ENCODE measurements at places on chromosomes 1 and 21.
A peak's percentile ranks its signal among the peaks of the same experiment; 100 is the strongest.

- no peaks in the 10 kb centered on the region for H3K36me3 ChIP-seq
- no peaks in the 10 kb centered on the region for H3K27me3 ChIP-seq
- no peak for DNase-seq
- no peak overlapping the region for H3K27ac ChIP-seq
- no peaks in the 10 kb centered on the region for H3K4me1 ChIP-seq
- no peak overlapping the region for H3K4me3 ChIP-seq
These were observed 447.9 kb downstream of the CAMTA1 start for GRCh38 chr1:7233237-7233540.

DNA sequence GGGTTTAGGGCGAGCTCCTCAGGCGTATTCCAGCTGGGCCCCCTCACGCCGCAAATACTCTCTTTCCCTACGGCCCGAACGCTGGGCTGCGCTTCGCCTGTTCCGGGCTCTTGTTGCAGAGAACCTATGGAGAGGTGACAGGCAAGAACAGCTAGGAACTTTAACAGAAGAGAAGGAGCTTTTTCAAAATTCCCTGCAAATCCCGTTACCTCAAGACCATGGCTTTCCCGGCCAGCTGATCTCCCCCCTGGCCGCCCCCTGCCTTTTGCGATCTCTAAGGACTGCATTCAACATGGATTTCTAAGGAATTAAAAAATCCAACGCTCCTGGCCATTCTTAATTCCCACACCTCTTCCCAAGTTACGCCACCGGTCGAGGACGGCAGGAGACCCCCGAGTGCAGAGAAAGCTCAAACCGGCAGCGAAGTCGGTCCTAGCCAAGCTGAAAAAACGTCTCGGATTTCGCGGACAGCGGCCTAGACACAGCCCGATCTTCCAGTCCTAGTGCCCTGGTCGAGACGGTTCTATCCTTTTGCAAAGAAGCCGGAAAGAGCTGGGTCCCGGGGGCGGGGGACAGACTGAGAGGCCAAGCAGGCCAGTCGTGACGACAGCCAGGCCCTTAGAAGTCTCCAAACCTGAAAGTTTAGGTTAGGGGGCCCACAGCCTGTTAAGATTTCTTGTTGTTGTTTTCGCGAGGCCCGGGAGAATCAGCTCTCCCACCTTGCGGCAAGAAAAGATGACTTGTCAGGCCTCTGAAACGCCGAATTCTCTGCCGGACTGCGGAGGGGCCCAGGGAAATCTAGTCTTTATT, 1.1 kb upstream of the TBX15 start:
- no peak for DNase-seq
- peaks cover 3% of the 10 kb centered on the region for H3K27me3 ChIP-seq
- no peaks in the 10 kb centered on the region for H3K36me3 ChIP-seq
- H3K4me1 ChIP-seq, result peaks cover 3% of the 10 kb centered on the region
- H3K27ac ChIP-seq, result no peak overlapping the region
- H3K4me3 ChIP-seq, result no peak overlapping the region

DNA sequence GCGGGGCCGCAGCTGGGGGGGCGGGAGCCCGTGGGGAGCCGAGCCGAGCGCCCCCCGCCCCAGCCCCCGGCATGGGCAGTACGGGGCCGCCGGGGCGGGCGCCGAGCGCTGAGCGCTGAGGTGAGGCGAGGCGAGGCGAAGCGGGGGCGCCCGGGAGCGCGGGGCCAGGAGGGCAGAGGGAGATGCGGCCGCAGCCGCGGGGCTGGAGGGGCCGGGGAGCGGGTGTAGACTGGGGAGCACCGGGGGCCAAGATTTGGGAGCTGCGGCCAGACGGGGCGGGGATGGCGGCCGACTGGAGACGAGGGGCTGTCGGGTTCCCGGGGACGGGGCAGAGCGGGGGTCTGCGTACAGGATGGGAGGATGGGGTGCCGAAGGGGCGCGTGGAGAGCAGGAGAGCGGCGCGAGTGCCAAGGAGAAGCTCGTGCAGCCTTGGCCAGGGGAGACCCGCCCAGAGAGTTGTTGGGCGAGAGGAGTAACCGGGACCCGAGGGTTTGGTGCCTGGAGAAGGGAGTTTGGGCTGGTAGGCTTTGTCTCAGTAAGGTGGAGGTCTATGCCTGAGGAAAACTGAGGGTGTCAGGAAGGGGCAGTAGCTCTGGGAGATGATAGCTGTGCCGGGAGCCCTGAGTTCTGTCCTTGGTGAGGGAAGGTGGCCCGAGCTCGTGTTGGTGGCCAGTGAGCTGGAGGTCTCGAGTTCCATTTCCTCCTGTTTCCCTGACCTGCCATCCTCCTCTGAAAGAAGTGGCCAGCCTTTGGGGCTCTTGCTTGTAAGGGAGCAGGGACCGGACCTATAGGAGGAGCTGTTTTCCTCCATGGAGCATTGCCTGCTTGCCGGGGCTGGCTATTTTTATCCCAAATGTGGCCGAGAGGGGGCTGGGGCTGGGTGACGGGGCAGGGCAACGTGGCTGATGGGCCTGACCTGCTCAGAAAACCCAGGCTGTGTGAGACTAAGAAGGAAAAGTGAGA, 539 bp downstream of the ATP8B2 start:
- H3K4me3 ChIP-seq, result peak overlapping the region; percentile 72
- peak; percentile 72 for DNase-seq
- H3K4me1 ChIP-seq, result peaks cover 17% of the 10 kb centered on the region
- H3K27me3 ChIP-seq, result no peaks in the 10 kb centered on the region

GRCh38 chr1:78916986-78917385, 89.5 kb downstream of the ADGRL4 start:
- no peak for DNase-seq
- no peak overlapping the region for H3K4me3 ChIP-seq
- no peaks in the 10 kb centered on the region for H3K27me3 ChIP-seq
- H3K36me3 ChIP-seq, result no peaks in the 10 kb centered on the region
- H3K4me1 ChIP-seq, result no peaks in the 10 kb centered on the region

- no peaks in the 10 kb centered on the region for H3K36me3 ChIP-seq
- H3K27ac ChIP-seq, result no peak overlapping the region
- no peak overlapping the region for H3K4me3 ChIP-seq
These were observed 119.1 kb upstream of the ADAR start for GRCh38 chr1:154726896-154727753.

GRCh38 chr1:223229756-223230155, 86.7 kb upstream of the TLR5 start:
- no peaks in the 10 kb centered on the region for H3K36me3 ChIP-seq
- no peak overlapping the region for H3K27ac ChIP-seq
- no peak for DNase-seq
- no peak overlapping the region for H3K4me3 ChIP-seq
- no peaks in the 10 kb centered on the region for H3K27me3 ChIP-seq
